ENCODE measurements at places on chromosomes 12 and 14.

DNA sequence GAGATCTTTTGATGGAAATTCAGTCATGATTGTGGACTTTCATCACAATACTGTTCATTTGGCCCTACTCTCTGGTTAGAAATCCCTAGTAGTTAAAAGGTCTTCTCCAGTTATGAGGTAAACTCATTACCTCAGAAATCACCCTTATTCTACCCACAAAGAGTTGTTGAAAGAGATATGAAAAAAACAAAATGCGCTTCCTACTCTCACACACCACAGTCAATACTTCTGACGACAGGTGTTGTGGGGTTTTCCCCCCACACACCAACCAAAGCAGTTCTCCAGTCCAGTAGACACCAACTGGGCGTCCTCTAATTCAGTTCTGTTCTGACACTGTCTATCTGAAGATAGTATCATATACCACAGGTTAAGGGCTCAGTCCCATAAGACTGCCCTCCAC, 54.9 kb downstream of the TRMT5 start:
- no peak for DNase-seq

DNA sequence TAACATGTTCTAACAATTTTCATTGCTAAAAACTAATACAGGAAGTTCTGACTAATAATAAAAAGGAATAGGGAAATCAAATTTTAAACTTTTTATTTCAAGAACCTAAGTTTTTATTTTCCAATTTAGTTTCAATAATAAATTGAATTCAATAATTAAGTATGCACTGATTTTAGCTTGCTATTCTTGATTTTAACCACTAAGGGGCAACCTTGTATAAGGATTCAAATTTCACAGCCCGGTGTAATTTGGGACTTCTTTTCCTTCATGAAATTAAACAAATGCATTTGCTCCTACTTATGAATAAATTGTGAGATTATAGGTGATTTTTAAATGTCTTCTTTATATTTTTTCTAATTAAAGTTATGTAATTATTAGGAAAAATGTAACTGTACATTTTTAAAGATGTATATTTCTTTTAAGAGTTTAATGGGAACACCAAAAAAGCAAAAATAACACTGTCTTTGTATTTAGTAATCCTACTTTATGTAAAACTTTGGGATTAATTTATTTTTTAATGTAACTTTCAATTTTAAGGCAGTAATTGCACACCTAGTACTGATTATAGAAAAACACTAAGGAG, 241.4 kb upstream of the PDZRN4 start:
- DNase-seq: peak; percentile 61

DNA sequence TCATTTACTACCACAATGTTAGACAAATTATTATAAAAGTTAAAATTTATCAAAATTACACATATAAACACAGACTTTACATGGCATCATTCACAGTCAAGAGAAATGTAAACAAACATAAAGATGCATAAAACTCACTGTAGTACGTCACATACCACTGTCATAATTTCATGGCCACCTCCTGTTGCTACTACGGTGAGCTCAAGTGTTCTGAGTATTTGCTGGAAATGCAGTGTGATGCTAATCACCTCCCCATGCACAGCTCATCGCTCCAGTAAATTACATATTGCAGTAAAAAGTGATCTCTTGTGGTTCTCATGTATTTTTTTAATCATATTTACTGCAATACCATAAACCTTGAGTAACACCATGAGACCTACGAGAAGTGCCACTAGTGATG, 247.7 kb upstream of the SFSWAP start:
- DNase-seq: no peak

DNA sequence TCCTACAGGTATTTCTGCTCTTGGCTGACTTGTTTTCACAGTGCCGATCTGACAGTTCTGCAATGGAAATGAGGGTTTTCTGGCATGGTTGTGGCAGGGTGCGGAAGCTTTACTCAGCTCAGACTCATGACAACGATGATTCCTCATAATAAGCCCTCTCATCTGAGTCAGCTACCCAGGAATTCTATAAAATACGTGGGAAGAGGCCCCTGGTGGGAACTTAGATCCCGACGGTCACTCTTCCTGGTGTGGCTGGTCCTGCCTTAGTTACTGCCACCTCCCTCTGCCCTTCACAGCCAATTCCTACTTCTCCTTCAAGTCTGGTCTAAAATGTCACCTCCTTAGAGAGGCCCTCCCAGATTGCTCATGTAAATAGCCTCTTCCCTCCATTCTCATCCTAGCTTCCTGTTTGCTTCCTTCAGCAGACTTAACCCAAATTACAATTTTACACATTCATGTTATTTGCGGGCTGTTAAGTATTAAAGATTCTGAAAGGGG, 104.2 kb upstream of the MAP1LC3B2 start:
- no peak for DNase-seq

All from NCI-H446 (cell line).